Type B pancreatic cell (in vitro differentiated cells): ENCODE measurements at places on chromosomes 4 and X.

GRCh38 chr4:47031011-47031678 lies at the start of gene GABRB1:
GABRB1 (plus strand) TSS chr4:47031567.
- peak; percentile 75 for DNase-seq

DNA sequence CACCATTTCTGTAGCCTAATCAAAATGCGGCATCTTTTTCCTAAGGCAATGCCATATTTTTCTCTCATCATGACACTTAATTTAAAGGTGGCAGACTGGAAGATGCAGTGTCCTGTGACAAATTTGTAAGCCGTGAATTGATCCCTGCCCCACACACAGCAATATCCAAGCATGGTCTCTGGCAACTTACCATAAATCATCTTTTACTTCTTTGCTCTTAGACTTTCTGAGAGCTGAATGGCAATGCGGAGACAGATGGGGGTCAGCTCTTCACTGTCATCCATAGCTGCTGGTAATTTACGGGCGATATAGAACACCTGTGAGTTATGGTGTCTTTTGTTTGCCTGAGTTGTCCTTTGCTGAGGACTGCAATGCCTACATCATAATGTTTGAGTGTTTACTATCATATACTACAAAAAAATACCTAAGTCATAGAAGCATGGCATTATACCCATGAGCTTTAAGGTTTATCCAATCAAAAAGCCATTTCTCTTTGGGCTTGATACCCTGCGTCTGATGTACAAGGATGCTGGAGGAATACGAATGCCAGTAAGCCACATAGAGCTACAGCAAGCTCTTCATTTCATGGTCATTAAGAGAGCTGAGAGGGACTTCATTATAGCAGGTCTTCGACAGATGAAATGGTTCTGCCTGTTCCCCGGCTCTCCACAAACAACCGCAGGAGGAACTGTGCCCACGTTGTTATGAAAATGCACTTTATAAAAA lies 148.1 kb downstream of the TRIML1 start:
- no peak for DNase-seq

DNA sequence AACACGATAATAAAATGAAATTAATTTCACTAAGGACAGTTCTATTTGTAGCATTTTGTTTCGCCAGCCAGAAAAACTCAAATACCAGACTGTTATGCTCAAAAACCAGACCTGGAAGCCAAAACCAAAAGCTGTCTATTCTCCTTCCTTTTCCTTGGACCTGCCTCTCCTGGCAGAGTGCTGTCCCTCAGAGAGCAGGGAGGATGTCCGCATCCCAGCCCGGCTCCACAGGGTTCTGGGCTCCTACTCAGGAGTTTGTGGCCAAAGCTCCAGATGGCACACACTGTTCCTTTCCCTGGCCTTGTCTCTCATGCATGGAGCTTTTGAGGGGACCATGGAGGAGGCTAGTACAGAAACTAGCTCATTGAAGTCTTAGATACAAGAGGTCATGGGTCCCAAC lies 41.9 kb upstream of the C1QTNF7 start:
- DNase-seq: no peak

GRCh38 chr4:164866817-164867490 lies 10.0 kb upstream of the APELA start:
- no peak for DNase-seq

- DNase-seq: no peak
These were observed 166.6 kb upstream of the TBL1X start for GRCh38 chrX:9298221-9298620.

DNA sequence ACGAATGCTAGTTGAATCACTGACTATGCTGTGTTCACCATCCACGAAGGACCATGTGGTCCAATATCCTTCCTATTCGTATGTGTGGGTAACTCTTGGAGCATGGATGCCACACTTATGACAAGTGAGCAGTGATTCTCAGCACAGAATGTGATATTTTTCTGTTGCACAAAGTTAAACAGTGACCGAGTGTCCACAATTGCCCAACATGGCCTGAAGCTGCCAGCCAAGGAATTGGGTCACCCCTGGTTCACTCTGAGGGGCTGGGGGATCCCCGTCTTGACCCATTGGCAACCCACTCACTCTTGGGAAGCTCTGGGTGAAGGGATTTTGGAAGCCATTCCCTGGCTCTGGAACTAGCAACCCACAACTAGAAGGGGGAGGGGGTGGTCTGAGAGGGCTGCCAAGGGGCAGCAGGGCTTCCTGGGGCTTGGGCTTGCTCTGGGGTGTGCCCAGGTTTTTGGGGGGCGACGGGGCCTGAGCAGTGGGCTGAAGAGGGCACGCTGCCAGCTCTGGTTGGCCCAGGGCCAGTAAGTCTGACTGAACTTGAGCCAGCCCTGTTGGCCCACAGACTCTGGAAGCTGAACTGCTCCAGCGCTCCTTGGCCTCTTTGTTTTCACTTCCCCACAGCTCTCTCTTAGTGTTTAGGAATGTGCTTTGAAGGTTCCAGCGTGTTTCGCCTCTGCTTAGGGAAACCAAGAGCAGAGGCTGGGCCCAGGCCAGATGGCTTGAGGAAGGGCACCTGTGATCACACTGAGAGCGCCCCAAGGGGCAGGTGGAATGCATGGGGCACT lies 43.1 kb upstream of the BCOR start:
- DNase-seq: no peak

DNA sequence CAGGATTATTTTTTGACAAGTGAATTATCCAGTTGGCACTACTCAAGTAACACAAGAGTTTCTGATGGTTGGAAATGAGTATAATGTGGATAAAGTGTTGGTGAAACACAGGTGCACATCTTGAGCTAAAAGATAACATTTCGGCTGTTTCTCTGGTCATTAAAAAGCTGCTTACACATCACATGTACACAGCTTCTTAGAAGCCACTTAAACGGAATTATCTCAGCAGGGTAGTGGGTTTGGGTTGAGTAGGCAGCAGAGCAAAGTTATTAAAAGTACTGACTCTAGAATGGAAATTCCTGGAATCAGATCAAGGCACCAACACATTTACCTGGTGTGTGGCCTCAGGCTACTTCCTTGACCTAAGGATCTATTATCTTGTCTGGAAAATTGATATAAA lies 55.4 kb upstream of the RASSF6 start:
- no peak for DNase-seq

DNA sequence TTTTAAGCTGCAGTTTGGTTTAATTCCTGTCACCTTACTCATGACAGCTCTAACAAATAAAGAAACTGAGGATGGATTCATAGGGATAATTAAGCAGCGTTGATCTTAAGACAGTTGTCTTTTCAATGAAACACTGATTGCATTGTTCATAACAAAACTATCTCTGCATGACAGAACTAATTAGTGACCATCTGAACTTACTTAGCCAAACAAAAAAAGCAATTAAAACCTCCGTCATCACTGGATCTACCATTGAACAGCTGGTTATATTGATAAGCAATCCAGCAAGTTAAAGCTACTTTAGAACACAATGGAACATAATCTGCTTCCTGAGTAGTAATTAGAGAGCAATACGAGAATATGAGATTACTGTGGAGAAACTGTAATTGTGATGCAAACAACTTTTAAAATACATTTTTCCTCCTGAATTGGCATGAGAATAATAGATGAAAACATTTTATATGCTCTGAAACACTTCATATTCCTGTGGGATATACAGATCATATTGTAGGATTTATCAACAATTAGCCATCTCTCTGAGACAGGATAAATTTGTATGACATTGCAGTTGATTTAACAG lies 2576.8 kb downstream of the PCDH7 start:
- DNase-seq: no peak

DNA sequence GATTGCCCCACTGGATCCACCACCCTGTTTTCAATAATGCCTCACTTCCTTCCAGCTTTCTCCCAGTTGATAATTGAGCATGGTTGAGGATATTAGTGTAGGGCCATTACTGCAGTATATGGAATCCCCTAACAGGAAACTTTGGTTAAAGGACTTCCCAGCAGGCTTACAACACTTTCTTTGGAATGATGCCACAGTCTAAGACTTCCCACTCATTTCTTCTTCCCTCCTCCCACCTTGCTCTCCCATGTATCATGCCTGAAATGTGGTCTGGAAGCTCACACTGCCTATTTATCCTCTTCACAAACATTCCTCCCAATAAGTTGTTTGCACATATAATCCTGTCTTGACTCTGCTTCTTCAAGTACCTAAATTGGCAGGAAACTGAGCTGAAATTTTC lies 863.3 kb downstream of the CENPC start:
- no peak for DNase-seq

DNA sequence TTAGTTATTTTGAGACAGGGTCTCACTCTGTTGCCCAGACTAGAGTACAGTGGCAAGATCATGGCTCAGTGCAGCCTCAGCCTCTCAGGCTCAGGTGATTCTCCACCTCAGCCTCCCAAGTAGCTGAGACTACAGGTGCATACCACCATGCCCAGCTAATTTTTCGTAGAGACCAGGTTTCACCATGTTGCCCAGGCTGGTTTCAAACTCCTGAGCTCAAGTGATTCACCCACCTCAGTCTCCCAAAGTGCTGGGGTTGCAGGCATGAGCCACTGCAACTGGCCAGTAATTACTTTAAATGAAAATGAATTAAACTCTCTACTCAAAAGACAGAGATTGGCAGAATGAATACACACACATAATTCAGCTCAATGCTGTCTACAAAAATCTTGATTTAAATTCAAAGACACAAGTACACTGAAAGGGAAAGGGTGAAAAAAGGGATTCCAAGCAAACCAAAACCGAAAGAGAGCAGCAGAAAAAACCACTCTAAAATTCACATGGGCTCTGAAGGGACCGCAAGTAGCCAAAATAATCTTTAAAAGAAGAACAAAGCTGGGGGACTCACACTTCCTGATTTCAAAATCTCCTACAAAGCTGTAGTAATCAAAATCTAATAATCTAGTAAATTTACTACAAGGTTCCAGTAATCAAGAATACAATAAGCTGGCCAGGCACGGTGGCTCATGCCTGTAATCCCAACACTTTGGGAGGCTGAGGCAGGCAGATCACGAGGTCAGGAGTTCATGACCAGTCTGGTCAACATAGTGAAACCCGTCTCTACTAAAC lies 11.8 kb upstream of the SPON2 start:
- no peak for DNase-seq

DNA sequence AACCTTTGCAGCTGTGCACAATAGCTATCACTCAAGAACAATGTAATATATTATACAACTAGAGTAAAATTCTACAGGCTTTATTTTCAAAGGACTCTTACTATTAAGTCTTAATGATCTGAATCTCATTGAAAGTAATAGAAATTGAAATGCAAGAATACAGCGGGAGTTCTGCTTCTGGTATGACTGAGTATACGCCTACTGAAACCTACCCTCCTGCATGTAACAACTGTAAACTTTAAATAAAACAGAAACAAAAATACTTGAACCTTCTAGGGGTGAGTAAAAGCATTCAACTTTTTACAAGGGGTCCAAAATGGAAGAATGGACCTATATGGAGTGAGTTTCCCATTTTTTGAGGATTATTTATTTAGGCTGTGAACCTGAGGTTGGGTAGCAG lies 13.5 kb downstream of the DCHS2 start:
- no peak for DNase-seq

GRCh38 chrX:118742176-118742575 lies 14.8 kb downstream of the IL13RA1 start:
- DNase-seq: no peak

GRCh38 chr4:58127680-58128079 lies 1017.5 kb upstream of the IGFBP7 start:
- DNase-seq: no peak

GRCh38 chr4:120718979-120719566 lies 203.5 kb downstream of the PRDM5 start:
- DNase-seq: no peak
